ENCODE measurements at places on chromosomes 5 and 9. TPM values are rescaled to one million over a fixed set of nuclear protein-coding genes. Genes with fewer than 3 reads are reported as not detected.
A peak's percentile ranks its signal among the peaks of the same experiment; 100 is the strongest.

GRCh38 chr5:113394658-113395057 is 40.1 kb downstream of the TSSK1B start:
- no peak for DNase-seq

DNA sequence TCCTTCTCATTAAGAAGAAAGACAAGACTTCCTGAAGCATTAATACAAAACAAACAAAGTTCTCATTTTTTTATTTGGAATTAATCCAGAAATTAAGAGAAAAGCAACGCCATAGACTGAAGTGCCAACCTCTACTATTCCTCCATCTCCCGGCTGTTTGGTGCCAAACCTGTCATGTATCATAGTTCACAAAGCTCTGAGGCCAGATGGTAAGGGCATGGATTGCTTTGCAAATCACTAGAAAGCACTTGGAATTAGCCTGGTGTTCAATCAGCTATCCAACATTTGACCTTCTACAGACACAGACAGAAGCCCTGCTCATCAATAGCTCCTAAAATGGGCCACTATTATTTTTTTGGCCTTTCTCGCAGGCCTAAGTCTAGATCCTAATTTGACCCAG is 33.8 kb downstream of the HTR1A start:
- DNase-seq: no peak

DNA sequence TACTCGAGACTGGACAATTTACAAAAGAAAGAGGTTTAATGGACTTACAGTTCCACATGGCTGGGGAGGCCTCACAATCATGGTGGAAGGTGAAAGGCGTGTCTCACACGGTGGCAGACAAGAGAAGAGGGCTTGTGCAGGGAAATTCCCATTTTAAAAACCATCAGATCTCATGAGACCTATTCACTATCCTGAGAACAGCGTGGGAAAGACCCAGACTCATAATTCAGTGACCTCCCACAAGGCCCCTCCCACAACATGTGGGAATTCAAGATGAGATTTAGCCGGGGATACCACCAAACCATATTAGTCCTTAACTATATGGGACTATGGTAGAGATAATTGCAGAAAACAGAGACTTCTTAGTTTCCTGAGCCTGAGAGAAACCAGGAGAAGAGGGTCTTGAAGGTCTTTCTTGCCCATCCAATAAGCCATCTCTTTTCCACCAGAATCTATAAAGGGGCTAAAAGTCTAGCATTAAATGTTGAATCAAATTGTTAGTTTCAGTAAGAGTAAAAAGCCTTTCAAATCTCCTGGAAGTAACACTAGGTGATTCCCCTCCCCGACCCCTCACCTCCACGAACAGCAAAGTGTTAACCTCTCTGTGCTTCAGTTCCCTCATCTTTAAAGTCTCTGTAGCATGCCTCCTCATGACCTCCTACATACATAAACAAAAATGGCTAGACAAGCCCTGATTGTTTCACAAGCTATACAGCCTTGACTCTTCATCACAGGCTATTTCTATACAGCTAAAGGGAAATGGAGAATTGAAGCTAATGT is 259.1 kb downstream of the TMEM167A start:
- no peak for DNase-seq

- peak; percentile 63 for DNase-seq
Measured at GRCh38 chr5:35182910-35183535, 47.3 kb downstream of the PRLR start.

GRCh38 chr5:143347698-143348344 is 55.7 kb downstream of the NR3C1 start:
- no peak for DNase-seq

- no peak for DNase-seq
Measured at GRCh38 chr9:97504381-97505216, 3.1 kb downstream of the TMOD1 start.

DNA sequence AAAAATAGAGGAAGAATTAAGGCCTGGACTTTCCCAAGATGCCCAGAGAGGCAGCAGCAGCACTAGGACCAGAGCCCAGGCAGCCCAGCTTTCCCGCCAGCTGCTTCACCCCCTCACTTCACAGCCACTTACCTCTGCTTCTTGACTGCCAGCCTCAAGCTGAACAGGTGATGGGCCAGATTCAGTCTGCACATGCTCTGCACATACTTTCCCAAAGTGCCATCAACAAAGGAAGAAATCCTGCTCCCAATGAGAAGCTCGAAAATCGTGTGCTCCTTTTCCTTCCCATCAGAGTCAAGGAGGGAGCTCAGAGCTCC is 4.1 kb upstream of the SLC25A48 start:
- DNase-seq: no peak

DNA sequence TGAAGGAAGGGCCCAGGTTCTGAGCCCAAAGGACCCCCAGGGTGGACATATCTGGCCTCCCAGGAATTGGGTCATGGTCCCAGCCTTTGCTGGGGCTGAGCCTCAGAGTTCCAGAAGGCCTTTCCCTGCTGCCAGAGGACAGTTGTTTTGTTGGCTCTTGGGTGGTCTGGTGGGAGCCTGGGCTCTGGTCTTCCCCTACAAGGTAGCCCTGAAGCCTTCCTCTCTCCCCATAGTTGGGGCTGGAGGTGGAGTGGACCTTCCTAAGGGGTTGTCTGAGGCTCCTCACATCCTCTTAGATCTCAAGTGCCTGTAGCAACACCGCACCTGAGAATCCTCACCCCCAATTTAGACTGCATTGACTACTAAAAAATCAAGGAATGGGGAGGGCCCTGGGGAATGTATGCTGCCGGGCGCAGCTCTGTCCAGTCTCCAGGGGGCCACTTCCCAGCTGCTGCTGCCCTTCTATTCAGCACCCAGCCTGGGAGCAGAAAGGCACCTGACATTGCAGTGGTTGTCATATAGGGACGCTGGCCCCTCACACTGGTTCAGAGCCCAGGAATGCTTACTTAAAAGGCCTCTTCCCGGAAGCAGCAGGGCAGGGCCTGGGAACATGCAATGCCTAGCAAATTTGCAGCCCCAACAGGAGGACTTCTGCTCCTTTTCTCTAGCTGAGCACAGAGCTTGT is 66.4 kb downstream of the IL31RA start:
- no peak for DNase-seq

DNA sequence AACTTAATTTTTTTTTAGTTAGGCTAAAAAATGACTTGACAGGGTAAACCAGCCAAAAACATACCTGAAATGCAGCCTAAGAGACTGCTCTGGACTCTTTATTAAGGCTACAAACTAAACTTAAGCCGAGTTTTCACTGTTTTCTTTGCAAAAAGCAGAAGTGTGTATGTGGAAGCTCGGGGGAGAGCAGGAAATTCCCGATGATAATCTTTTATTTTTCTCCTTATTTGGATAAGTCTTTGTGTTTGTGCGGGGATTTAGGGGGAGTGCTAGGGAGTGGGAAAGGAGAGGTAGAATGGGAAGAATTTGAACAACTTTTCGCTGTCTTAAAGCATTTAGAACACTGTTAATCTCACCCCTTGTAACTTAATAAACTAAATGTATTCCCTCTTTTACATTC is 30.7 kb upstream of the GPR21 start:
- no peak for DNase-seq

GRCh38 chr5:135133698-135134515 is 99.9 kb upstream of the PITX1 start:
- no peak for DNase-seq

GRCh38 chr9:105039175-105039799 is 111.3 kb upstream of the ABCA1 start:
- no peak for DNase-seq

- no peak for DNase-seq
Measured at GRCh38 chr9:108562176-108562575, 293.6 kb downstream of the ACTL7B start.

DNA sequence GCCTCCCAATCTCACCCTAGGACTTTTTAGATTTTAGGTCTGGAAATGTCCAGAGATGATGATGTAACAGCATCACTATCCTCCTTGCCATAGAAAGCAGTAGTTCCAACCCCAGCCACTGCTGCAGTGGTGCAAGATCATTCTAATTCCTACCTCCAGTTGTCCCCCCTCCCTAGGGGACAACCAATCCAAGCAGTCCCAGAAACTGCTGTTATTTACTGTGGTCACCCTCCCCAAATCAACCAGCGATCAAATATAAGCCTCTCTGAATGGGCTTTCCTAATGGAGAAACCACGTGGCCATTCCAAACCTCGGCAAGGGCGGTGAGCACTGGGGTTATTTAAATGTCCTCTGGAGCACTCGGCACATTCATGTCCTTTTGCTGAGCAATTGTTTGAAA is 159.8 kb downstream of the SLF1 start:
- DNase-seq: no peak

- no peak for DNase-seq
Measured at GRCh38 chr5:174876-175465, 16.3 kb upstream of the LRRC14B start.

DNA sequence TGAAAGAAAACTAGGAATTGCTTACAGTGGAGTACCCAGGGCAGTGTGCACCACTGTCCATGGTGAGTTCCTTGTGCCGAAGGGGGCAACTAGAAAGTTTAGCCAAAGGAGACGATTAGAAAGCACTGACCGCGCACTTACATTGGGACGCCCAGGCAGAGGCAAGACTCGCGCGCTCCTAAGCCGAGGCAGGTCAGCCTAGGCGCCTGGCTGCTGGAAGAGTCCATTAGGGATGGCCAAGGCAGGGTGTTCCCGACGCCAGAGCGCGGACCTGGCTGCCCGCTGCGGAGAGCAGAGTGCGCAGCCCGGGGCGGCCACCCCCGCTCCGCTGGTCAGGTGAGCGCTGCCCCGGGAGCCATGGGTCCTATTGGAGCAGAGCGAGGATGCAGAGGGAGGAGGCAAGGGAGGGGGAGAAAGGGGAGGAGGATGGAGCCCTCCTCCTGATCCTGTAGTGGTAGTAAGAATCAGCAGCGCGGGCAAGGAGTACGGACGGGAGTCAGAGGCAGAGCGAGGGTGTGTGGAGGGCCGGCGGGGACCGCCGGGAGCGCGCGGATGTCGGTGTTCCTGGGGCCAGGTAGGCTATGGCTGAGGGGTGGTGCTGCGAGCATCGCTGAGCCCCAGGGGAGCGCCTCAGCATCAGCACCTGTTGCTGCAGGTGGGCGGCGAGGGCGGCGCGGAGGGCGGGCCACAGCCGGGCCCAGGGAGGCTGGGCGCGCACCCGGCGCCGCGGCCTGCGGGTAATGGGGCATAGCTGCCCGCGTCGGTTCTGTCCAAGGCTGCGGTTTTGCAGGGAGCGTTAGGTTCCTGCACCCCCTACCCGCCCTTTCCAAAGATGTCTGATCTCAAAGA is at the start of gene ADGRV1:
Gene ADGRV1, plus strand, starts transcription at position 454 of the 849 bp plus-strand sequence. Its CDS starts 99 bp downstream, at position 553.
- no peak for DNase-seq

GRCh38 chr5:159441441-159441840 is 111.2 kb upstream of the IL12B start:
- no peak for DNase-seq

DNA sequence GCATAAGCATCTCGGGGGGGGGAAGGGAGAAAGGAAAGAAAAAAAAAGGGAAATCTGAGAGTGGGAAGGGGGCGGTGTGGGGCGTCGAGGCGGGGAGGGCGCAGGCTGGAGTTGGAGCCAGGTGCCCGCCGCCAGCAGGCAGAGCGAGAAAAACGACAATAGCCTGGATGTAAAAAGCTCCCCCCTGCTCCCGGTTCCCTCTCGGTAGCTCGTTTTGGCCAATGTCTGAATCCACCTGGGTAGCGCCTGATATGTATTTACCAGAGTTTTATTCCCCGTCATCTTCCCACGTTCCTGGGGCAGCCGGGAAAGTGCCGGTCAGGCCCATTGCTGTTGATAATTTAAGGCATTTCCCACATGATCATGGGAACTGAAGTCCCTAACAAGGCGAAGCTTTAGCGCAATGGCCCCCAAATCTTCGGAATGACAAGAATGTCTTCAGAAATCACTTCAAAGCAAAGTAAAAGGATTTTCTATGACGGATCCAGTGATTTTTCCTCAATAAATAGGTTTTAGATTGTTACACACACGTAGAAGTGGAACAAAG is 3.0 kb upstream of the OTP start:
- no peak for DNase-seq

DNA sequence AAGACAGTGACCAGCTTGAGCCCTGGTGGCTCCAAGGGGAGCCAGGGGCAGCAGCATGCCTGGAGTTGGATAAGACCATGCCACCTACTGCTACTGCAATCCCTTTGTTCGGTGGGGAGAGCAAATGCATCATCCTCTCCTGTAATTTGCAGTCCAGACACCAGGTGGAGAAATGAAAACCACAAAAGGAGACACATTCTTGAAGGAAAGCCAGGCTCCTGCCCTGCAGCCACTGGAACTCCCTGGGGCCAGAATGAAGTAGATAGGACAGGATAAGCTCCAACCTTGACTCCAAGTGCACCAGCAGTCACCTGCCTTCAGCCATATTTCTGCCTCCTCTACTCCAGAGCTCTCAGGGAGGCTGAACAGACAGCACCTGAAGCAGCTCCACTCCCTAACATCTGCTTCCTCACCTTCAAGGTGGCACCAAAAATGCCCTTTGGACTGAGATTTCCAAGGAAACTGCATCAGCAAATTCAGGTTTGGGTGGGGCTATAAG is 65.1 kb upstream of the IQGAP2 start:
- DNase-seq: peak; percentile 87

GRCh38 chr9:33686942-33687341 is 108.4 kb upstream of the PRSS3 start:
- DNase-seq: no peak

- DNase-seq: peak; percentile 89
Measured at GRCh38 chr5:1312993-1313833, 18.3 kb upstream of the TERT start.

DNA sequence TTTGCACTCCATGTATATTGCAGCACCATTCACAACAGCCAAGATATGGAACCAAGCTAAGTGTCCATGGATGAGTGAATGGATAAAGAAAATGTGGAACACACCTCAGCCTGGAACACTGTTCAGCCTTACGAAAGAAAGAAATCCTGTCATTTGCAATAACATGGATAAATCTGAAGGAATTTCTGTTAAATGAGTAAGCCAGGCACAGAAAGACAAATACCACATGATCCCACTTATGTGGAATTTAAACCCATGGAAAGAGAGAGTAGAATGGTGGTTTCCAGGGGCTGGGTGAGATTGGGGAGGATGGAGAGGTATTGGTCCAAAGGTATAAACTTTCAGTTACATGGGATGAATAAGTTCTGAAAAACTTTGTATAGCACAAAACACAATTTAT is 228.9 kb upstream of the CD180 start:
- DNase-seq: no peak

DNA sequence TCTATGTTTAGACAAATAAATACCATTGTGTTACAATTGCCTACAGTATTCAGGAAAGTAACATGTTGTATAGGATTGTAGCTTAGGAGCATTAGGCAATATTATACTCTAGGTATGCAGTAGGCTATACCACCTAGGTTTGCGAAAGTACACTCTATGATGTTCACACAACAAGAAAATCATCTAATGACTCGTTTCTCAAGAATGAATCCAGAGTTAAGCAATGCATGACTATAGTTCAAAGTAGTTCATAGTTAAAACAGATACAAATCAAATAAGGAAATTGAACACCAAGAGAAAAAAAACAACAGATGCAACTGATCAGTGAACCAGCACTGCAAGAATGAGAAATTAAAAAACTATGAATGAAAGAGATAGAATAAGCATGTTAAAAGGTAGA is 27.6 kb upstream of the ABLIM3 start:
- no peak for DNase-seq

- no peak for DNase-seq
Measured at GRCh38 chr5:10324518-10325370, 17.0 kb upstream of the CMBL start.

Gene GABRA6
- not detected for total RNA-seq

Gene MSMP
- 0.88 TPM for total RNA-seq

Gene ORM1
- not detected for total RNA-seq

Gene NR5A1
- not detected for total RNA-seq

Gene ADCY2
- total RNA-seq: not detected

Gene GALNT12
- 3.6 TPM for total RNA-seq

Gene PLAC8L1
- total RNA-seq: 0.57 TPM

Gene TAF11L10
- total RNA-seq: not detected

Gene C9orf43
- total RNA-seq: 0.52 TPM

Gene SLC6A7
- total RNA-seq: not detected

Gene LOX
- total RNA-seq: 0.05 TPM

Gene NR4A3
- total RNA-seq: 51.1 TPM

Measured in activated CD4-positive, alpha-beta T cell treated with anti-CD3 and anti-CD28 coated beads, Interleukin-2, amount 10 ng/mL, durations not matched to agents 24 days and 14 days (primary cell).